Stimulated activated CD4-positive, alpha-beta T cell treated with anti-CD3 and anti-CD28 coated beads, Interleukin-15, amount 100 ng/mL, for 1 hour (primary cell): ENCODE measurements at places on chromosomes 7 and 10.

GRCh38 chr7:150811-151221 is 41.6 kb upstream of the FAM20C start:
- no peak for DNase-seq

GRCh38 chr10:89296220-89296648 is 5.6 kb upstream of the IFIT2 start:
- DNase-seq: no peak

- no peak for DNase-seq
Observed at GRCh38 chr10:107894516-107894915, 730.0 kb upstream of the SORCS1 start.

GRCh38 chr10:48639632-48640031 is 34.8 kb upstream of the ARHGAP22 start:
- DNase-seq: no peak

DNA sequence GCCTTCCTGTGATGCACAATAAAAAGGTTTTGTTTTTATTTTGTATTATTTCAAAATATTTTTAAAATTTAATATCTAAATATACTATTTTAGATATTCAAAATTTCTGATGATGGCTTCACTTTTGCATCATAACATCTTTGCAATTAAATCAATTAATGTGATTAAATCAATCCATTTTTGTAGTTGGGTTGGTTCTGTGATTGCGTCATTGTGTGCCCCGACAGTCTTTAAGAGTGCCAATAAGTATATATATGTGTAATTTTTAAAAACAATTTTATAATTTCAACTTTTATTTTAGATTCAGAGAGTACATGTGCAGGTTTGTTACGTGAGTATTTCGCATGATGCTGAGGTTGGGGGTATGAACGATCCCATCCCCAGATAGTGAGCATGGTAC is 70.5 kb downstream of the SEPTIN14 start:
- no peak for DNase-seq

DNA sequence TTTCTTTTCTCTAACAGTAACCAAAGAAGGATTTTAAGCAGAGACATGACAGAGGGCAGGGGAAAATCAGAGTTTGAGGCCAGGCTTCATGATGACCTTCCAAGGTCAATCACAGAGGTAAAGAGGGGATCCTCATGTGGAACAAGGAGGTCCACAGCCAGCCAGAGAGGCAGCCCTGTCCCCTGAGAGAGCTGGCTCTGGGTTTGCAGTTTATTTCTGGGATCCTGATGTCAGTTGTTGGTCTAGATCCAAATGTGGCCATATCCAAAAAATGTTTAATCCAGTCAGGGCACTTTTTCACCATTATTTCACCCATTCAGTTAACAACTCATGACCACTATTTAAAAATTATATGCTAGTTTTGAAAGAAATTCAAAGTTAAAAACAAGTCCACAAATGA is 45.6 kb downstream of the GPR141 start:
- DNase-seq: no peak

GRCh38 chr10:84308481-84309304 is 19.7 kb upstream of the CCSER2 start:
- DNase-seq: no peak

DNA sequence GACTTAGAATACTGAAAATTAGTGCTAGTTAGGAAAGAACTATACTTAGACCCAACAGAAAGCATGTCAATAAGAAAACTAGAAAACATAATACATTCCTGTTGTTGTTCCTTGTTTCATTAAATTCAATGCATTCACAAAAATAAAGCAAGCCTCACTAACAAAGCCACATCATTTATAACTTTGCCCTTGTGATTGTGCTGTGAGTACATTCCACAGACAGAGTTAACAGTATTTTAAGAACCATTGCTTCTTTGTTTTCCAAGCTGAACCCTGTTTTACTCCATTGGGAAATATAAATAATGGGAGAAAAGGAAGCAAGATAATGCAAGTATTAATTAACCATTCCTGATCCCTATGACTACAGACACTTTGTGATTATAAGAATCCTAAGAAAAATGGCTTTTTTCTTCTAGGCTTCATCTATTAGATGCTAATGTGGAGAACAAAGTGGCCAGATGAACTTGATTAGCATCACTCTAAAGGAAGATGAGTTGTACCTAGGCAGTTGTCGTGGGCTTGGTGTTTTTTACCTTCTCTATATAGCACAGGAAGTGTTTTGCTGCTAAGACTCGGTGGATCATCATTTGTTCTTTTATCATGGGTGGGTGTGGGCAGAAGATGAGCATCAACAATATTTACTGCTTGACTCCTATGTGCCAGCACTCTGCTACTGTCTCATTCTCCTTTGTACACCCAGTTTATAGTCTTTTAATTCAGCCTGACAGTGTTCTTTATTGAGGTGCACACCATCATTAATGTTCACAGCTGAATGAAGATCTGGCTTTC is 34.2 kb upstream of the ZNRF2 start:
- DNase-seq: no peak

DNA sequence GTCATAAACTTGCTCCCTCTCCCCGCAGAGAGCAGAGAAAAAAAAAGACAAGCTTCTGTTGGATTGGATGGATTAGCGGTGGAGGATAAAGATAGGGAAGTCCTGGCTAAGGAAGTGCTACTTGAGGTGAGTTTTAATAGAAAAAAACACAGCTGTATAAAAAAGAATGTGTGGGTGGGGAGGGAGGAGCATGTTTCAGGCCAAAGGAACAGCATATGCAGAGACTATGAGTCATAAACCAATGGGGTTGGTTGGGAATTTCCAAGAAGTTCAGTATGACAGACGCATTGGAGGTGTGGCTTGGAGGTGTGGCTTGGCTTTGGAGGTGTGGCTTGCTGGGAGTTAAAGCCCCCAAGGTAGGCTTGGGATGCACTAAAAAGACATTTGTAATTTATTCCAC is 103.0 kb upstream of the LSM8 start:
- DNase-seq: peak; percentile 26

GRCh38 chr7:151135525-151135845 is 32.0 kb downstream of the GBX1 start:
- no peak for DNase-seq

GRCh38 chr7:131466735-131467365 is 89.6 kb downstream of the PODXL start:
- no peak for DNase-seq

DNA sequence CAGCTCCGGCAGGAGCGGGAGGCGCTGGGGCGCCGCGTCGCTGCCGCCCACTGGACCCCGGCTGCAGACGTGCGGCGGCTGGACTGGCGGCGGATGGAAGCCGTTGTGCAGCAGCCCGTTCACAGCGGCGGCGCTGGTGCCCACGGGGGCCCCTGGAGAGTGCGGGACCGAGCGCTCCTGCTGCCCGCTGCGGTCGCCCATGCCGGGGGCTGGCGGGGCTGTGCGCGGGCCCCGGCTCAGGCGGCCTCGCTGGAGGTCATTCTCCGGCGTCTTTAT is 413 bp downstream of the PANK1 start:
- DNase-seq: no peak

DNA sequence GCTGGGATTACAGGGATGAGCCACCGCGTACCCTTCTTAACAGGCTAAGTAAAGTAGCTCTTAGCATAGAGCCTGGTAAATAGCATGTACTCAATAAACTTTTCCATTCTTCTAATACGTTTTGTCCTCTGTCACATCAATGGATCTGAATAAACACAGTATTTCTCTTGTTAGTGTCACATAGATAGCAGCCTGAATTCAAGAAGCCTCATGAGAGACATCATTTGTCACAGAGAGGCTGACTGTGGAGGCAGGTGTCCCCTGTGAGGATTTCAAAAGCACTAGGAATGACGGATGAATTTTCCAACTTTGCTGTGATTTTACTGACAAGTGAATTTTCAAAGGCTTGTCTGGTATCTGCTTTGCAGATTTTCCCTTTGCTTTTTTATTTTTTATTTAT is 82.6 kb upstream of the CDC14C start:
- no peak for DNase-seq

DNA sequence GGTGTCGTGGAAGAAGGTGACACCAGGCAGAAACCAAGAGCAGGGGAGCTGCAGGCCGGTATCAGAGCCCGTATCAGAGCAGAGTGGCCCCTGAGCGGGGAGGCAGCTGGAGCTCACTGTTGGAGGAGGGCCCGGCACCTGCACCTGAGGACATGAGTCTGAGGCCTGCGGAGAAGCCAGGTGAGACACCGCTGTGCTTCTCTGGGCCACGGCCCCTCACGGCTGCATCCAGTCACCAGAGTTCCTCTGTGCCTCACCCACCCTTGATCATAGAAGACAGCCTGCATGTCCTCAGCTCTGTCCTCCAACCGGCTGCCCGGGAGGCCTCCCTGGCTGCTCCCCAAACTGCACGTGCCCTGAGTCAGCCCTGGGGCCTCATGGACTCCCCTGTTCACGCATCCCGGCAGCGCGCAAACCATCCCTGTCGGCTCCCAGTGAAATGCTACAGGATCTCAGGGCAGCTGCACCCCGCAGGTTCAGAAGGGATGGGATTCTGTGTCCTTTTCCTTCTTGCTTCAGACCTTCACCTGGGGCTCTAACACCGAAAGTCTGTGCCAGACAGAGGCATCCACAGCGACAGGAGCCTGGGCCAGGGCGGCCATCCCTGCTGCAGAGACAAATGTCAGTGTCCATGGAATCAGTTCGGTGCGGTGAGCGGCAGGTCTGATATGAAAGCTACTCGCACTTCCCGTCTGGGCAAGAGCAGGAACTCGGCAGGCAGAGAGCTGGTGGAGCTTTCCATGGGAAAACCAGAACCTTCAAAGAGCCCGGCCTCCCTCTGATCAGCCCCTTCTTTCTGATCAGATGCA is 111.9 kb upstream of the FAM20C start:
- DNase-seq: no peak

GRCh38 chr10:78169214-78169613 is 135.6 kb downstream of the RPS24 start:
- no peak for DNase-seq

GRCh38 chr10:16954280-16955030 is 137.2 kb upstream of the RSU1 start:
- DNase-seq: no peak

- DNase-seq: no peak
Observed at GRCh38 chr7:88480896-88481295, 174.2 kb upstream of the STEAP4 start.

- DNase-seq: no peak
Observed at GRCh38 chr7:111840528-111840927, 278.2 kb upstream of the IMMP2L start.

DNA sequence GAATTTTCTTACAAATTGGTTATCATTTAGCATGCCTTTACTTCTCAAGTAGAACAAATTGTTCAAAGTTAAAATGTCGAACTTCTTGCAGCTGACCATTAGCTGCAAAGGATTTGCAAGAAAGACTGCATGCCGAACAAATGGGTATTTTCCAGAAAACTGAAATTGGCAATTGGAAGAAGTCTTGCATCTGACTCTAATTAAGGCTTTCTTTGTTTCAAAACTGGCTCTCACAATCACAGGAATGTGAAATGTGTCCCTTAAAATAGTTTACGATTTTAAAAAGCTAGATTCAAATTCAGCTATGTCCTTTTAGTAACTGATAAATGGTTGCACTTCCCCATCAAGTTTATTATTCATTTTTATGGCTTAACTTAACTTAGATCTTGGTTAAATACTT is 207.9 kb downstream of the ARL4A start:
- DNase-seq: no peak

GRCh38 chr7:20730611-20731010 is 56.1 kb downstream of the SP8 start:
- no peak for DNase-seq

- DNase-seq: no peak
Observed at GRCh38 chr10:82796510-82796909, 921.5 kb downstream of the NRG3 start.
